ENCODE measurements at places on chromosomes 7 and 10.

DNA sequence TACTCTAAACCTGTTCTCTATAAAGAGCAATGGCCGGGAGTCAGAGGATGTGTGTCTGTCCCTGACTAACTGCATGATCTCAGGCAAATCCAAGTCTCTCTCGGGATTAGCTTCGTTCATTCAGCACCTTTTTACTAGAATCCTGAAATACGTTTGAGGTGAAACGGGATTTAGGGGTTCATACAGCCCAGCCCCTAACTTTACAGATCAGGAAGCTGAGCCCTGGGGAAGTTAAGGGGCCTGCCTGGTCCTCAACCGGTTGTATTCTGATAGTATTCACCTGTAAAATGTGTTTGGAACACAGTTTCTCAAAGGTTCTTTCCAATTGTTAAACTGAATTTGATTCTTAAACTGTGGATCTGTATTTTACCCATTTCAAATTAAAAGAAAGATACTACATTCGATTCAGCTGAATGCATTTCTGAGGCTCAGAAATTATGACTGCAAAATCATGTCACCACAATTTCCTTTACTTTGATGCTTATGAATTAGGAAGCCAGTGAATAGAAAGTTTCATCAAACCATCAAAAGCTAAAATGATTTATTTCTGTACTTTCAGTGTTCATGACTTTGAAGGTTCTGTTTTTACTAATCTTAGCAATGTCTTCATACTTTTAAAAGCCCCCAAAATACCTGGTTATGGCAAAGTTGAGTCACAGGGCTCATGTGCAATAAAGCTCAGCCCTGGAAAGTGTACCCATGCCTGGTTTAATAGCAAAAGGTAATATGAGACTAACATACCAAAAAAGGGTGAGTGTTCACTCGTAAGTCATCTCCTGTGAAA, 28.9 kb upstream of the EZH2 start:
- peak; percentile 62 for DNase-seq

GRCh38 chr7:121376979-121377378, 19.1 kb downstream of the FAM3C start:
- no peak for DNase-seq

GRCh38 chr10:74460812-74461211, 309.8 kb downstream of the ADK start:
- DNase-seq: no peak

DNA sequence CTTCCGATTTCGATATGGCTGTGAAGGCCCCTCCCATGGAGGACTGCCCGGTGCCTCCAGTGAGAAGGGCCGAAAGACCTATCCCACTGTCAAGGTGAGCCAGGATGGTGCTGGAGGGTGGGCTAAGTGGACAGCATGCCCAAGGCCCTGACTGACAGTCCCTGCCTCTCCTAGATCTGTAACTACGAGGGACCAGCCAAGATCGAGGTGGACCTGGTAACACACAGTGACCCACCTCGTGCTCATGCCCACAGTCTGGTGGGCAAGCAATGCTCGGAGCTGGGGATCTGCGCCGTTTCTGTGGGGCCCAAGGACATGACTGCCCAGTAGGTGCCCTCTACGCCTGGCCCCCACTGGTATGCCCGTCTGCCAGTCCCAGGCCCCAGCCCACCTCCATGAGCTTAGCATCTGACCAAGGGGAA, 1.2 kb downstream of the NFKB2 start:
- DNase-seq: no peak

DNA sequence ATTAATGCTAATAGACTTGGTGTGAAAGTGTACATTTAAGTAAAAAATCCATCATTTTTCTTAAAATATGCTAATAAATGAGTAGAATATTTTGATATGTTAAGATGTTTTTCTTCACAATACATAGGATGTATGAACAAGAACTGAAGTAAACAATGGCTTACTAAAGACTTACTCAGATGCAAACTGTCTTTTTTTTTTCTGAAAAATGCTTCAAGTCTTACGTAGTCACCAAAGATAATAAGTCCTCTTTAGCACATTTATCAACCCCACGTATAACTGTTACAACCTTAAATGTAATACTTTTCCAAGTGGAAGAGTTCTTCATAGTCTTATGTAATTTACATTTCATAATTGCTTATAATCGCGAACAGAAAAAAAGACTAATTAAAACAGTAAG, 54.8 kb downstream of the MDFIC start:
- no peak for DNase-seq

- peak; percentile 31 for DNase-seq
Observed at GRCh38 chr7:99325001-99325493, 651 bp upstream of the ARPC1A start.
